T-helper 17 cell (primary cell): ENCODE measurements at places on chromosomes 7 and 10. TPM values are rescaled to one million over a fixed set of nuclear protein-coding genes. Genes with fewer than 3 reads are reported as not detected.

Gene DIP2C
- total RNA-seq: 4.1 TPM

Gene EGFR
- total RNA-seq: not detected

Gene EXOC6
- total RNA-seq: 14.8 TPM

Gene MRLN
- total RNA-seq: not detected

Gene SLC26A3
- total RNA-seq: not detected

Gene TMEM139
- 0.77 TPM for total RNA-seq

Gene ORAI2
- total RNA-seq: 50.5 TPM

Gene ZPBP
- total RNA-seq: not detected

Gene SPDYE5
- total RNA-seq: not detected

Gene EPO
- total RNA-seq: not detected
